Activated naive CD8-positive, alpha-beta T cell treated with anti-CD3 and anti-CD28 coated beads, Interleukin-2, amount 10 ng/mL, durations not matched to agents 7 days and 5 days (primary cell): ENCODE measurements at places on chromosomes 1 and 21. TPM values are rescaled to one million over a fixed set of nuclear protein-coding genes. Genes with fewer than 3 reads are reported as not detected.

DNA sequence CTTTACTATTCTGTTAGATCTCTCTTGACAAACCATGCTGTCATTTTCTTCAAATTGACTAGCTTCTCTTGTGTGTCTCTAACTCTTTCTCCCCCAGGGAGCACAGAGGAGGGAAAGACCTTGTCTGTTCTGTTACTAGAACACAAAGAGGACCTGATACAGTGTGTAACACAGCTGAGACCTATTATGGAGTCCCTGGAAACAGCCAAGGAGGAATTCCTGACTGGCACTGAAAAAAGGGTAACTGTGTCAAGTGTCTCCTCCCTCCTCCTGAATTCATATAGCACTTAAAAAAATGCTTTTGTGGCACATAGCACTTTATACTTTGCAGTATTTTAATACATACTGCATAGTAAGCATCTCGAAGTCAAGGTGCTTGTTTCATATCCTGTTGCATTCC is 50.6 kb downstream of the ZBTB40 start:
- DNase-seq, result no peak

GRCh38 chr1:108591466-108591865 is 31.6 kb downstream of the EEIG2 start:
- no peak for DNase-seq

DNA sequence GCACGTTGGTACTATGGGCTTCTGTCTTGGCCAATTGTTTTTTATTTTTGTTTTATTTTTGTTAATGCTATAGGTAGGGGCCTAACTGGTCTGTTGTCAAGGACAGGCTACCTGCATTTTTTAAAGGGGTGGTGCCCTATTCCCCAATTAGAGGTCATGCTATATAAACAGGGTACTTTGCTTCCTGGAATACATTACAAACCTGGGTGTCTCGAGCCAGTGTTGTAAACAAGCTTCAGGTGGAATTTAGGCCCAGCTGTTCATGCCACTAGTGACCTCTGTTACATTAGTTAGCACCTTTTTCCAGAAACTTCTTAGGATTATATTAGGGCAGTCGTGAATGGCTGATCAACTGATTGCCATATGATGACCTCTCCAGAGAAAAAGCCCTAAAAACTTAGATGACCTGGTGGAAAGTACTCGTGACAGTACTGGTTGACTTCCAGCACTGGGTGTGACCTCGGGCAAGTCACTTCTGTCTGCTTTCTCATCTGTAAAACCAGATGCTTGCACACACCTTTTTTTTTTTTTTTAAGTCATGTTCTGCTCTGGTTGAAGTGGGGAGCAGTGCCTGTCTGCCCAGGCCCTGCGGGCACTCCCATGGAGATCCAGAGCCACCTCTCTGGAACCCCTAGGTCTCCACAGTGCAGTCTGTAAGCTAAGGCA is 46.5 kb downstream of the ELK4 start:
- DNase-seq, result peak; percentile 2

- DNase-seq, result no peak
Measured at GRCh38 chr1:181588631-181589030, 105.3 kb downstream of the CACNA1E start.

GRCh38 chr21:44510109-44510507 is 29.9 kb downstream of the KRTAP10-1 start:
- DNase-seq, result no peak

GRCh38 chr1:222546548-222547259 is 1.2 kb downstream of the HHIPL2 start:
- no peak for DNase-seq

GRCh38 chr21:34827445-34828235 is 158.8 kb downstream of the CLIC6 start:
- DNase-seq, result no peak

DNA sequence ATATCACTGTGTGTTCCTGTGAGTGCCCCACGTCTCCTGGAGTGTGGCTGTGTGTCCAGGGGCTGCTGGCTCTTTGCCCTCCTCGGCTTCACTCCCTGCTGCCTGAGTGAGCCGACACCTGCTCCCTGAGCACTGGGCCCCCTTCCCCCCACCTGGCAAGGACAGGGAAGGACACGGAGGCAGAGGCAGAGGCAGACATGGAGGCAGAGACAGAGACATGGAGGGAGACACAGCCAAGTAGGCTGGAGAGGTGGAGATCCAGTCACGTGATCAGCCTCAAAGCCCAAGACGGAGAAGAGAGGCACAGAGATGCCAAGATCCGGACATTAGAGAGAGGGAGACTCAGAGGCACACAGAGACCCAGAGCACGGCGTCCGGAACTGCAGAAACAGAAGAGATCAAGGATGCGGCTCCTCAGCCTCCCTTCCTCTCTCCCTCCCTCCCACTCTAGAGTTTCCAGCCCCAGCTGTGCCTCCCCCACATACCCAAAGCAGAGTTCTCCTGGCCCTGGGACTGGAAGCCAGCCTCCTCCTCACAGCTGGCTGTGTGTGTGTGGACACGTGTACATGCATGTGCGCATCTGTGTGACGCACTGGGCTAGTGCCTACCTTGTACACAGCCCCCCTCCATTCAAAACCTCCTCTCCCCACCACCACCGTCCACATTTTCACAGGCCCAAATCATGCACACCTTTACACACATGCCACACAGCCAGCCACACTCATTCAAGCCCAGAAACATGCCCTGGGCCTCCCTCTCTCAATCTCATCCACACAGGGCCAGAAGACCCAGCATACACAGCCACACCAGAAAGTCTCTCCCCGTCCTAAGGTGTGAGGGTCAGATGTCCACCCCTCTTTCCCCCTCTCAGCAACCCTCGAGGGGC is 39.1 kb upstream of the WASF2 start:
- no peak for DNase-seq

- DNase-seq, result no peak
Measured at GRCh38 chr1:193408782-193409293, 222.4 kb upstream of the B3GALT2 start.

GRCh38 chr1:66685670-66686069 is 66.6 kb upstream of the DYNLT5 start:
- DNase-seq, result no peak

DNA sequence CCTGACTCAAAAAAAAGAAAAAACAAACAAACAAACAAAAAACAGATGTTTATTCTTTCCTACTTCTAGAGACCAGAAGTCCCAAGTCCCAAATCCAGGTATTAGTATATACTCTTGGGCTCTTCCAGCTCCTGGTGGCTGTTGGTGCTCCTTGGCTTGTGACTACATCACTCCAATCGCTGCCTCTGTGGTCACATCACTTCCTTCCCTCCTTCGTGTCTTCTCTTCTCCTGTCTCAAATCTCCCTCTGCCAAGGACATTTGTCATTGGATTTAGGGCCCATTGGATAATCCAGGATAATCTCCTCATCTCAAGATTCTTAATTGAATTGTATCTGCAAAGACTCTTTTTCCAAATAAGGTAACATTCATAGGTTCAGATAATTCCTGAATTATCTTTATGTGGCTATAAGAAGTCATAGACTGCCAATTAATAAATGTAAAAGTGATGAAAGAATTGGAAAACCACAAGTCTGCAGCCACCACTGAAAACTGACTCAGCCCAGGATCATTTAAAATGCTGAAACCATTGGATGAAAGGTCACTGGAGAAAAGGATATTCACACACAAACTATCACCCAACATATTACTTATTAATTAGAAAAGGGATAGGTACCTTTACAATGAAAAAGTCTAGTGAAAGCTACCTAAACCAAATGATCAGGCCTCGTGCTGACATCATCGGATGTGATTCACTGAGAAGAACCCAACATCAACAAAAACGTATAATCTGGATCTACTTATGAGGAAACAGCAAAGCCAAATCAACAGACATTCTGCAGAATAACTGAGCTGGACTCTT is 67.1 kb downstream of the ZNF281 start:
- no peak for DNase-seq

- peak; percentile 64 for DNase-seq
Measured at GRCh38 chr1:26697978-26698849, 2.4 kb downstream of the ARID1A start.

DNA sequence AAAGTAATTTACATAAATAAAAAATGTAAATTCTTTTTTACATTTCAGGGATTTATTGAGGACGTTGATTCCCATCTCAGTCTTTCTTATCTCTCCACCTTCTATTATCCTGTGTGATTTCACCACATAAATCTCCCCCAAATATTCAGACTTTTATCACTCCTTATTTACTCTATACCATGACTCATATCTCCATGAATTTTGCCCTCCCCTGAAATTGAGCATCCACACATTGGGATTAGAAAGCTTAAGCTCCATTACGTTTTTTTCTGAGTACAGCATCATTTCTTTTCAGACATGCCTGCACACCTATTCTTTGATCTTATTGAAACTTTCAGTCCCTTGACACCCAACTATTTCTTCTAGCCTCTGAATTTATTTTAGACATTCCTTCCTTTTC is 111.2 kb downstream of the IFI44 start:
- no peak for DNase-seq

- no peak for DNase-seq
Measured at GRCh38 chr1:65292861-65293593, 16.3 kb upstream of the DNAJC6 start.

GRCh38 chr1:42680055-42680454 is 2.2 kb upstream of the YBX1 start:
- no peak for DNase-seq

UTP25 gene
- 7.5 TPM for total RNA-seq

SEC16B gene
- total RNA-seq, result 0.26 TPM

DNA sequence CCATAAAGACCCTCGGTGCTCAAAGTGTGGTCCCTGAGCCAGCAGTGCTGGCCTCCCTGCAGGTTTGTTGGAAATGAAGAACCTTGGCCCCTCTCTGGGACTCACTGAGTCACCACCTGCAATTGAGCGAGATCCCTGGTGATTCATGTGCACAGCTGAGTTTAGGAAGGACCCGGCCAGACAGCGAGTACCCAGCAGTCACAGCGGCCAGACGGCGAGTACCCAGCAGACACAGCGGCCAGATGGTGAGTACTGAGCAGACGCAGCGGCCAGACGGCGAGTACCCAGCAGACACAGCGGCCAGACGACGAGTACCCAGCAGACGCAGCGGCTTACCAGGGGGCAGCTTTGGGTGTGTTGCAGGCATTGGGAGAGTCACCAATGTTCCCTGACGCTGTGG is 123.8 kb downstream of the PRDM16 start:
- DNase-seq, result no peak

SNRNP40 gene
- total RNA-seq, result 79.7 TPM

GBP4 gene
- total RNA-seq, result 69.7 TPM

- DNase-seq, result no peak
Measured at GRCh38 chr1:156241311-156241811, 623 bp upstream of the BGLAP start.

PCSK9 gene
- total RNA-seq, result not detected

DNA sequence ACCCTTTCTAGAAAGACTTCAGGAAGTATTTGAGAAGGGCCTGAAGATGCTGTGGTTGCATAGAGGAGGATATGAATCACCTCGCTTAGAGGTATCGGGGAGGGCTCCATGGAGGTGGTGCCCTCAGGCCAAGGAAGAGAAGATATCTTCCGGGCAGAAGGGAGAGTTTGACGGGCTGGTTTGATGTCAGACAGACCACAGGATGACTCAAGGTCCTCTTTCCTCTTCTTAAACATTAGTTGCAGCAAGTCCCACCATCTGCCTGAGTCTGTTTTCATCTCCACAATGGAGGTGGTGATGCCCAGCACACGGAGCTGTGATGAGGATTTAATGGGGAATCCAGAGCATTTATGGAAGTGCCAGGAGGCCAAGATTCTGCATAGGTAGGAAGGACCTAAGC is 25.1 kb upstream of the RUNX3 start:
- DNase-seq, result no peak

GRCh38 chr1:32468791-32469190 is 3.9 kb downstream of the ZBTB8B start:
- no peak for DNase-seq

FAM110D gene
- not detected for total RNA-seq
